T1000 (cell line): ENCODE measurements at places on chromosomes 12 and 14.

DNA sequence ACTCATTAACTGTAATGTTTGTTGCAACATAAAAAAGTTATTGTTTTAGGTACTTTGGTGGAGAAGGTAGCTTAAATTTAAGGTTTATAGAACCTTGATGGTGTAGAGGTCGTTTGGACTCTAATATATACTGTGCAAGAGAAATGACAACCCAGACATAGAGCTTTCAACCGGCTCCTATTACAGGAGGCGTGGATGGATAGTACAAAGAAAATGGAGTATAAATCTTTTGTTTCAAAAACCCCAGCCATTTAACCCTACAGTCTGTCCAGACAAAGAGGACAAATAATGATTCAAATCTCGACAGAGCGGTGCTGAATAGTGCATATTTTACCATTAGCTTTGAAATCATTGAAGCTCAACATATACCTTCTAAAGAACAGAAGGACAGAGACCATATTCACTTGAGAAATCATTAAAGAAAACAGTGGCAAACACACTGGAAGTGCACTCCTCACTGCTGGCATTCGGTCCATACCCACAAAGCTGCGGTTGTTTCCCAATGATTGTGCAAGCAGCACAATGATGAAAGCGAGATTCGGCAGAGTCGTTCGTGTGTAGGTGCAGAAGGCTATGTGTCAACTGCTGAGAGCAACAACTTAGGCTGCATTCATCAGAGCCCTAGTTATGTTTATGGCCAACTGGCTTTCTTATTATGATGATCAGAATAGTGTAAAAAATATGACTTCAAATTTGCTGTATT, 688.6 kb downstream of the NOVA1 start:
- DNase-seq: no peak

GRCh38 chr14:104982548-104983230, 2.9 kb upstream of the CLBA1 start:
- DNase-seq: no peak

GRCh38 chr14:80446356-80446755, 235.1 kb upstream of the DIO2 start:
- DNase-seq: no peak

- DNase-seq: no peak
Observed at GRCh38 chr12:26658991-26659390, 174.0 kb downstream of the ITPR2 start.

DNA sequence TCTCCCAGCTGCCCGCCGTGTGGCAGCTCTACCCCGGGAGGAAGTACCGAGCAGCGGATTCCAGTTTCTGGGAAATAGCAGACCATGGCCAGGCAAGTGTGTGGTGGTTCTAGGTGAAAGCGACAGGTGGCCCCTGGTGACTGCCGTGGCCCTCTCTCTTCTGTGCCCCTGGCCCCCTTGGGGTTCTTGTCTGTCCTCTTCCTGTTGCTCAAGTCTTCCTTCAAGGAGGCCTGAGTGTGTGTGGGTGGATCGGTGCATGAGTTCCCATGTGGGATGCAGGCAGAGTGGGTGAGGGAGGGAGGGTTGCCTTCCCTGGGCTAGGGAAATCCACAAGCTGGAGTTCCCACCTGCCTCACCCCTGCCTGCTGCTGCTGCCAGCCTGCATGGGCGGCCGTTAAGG, 4.6 kb downstream of the TCL1B start:
- no peak for DNase-seq

- no peak for DNase-seq
Observed at GRCh38 chr12:62613081-62613480, 146.5 kb downstream of the MON2 start.

DNA sequence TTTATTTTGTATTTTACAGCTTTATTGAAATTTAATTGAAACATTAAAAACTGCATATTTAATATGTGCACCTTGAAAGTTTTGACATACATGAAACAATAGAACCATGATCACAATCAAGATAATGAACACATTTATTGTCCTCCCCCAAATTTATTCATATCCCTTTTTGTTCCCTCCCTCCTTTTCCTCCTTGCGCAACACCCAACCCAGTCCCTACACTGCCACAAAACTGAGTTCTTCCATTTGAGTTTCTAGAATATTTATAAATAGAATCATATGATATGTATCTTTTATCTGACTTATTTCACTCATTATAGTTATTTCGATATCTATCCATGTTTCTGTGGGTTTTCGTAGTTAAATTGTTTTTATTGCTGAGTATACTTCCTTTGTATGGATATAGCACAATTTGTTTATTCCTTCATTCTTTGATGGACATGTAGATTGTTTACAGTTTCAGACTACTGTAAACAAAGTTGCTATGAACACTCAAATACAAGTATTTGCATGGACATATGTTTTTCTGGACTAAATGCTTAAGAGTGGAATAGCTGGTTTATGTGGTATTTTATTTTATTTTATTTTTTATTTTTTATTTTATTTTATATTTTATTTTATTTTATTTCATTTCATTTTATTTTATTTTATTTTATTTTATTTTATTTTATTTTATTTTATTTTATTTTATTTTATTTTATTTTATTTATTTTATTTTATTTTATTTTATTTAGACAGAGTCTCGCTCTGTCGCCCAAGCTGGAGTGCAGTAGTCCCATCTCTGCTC, 359.1 kb downstream of the SLC6A15 start:
- DNase-seq: no peak

DNA sequence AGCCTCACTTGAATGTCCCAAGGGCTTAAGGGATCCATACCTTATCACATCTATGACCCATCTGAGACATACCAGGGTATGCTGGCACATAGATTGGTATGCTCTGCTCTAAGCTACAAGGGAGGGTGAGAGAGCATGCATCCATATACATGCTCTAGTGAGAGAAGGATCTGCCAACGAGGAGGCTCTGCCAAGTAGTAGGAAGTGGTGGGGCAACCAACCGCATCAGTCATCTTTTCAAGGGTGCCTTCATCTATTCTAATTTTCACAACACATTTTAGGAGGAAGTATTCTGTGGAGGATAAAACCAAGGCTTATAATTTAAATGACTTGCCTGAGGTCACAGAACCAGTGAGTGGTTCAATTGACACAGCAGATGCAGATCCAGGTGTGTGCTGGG, 6.6 kb upstream of the PPM1A start:
- DNase-seq: no peak

- no peak for DNase-seq
Observed at GRCh38 chr12:6363010-6363329, 12.4 kb downstream of the SCNN1A start.

- DNase-seq: no peak
Observed at GRCh38 chr14:105897725-105898113, 371.3 kb downstream of the TMEM121 start.

GRCh38 chr12:42507081-42507480, 82.5 kb downstream of the PRICKLE1 start:
- DNase-seq: no peak

GRCh38 chr12:109487181-109488050, 10.0 kb downstream of the UBE3B start:
- no peak for DNase-seq

- no peak for DNase-seq
Observed at GRCh38 chr14:94356379-94357056, 31.9 kb downstream of the SERPINA1 start.

GRCh38 chr12:120836114-120836684, 68.0 kb downstream of the SPPL3 start:
- DNase-seq: no peak

DNA sequence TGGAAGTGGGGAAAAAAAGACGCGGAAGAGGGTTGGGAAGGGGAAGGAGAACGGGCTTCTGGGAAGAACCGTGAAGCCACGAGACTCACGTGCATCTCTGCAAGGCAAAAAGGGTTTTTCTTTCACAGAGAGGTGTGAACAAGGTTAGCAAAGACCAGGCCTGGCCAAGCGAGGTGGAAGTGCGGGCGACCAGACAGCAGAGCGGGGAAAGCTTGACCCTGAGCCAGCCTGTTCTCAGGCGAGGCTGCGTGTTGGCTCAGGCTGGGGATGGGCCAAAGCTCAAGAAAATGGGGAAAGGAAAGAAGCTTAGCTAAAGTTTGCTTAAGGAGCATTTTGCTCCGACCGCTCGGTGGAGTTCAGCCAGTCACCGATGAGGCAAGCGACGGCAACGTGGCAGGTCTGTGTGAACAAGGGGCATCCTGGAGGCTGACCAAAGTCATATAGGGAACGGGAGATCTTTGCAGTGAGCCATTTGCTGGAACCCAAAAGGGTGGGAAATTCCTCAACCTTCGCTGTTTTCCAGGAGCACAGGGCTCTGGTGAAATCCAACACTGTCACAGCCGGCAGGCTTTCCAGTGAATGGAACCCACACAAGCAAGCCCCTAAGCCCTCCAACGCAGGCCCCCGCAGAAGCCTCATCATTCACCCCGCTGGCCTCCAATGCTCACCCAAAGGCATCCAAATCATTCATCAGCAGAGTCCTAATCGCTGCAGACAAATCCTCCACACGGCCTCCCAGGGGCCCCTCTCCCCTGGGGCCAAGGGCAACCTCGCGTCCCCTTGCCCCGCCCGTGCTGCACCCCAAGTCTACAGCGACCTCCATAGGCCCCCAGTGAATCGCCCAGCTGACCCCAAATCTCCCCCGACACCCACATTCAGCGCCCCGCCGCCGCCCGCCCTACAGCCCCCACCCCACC, 754 bp downstream of the ZNF605 start:
- no peak for DNase-seq

GRCh38 chr14:97298331-97298730, 501.1 kb downstream of the VRK1 start:
- no peak for DNase-seq

DNA sequence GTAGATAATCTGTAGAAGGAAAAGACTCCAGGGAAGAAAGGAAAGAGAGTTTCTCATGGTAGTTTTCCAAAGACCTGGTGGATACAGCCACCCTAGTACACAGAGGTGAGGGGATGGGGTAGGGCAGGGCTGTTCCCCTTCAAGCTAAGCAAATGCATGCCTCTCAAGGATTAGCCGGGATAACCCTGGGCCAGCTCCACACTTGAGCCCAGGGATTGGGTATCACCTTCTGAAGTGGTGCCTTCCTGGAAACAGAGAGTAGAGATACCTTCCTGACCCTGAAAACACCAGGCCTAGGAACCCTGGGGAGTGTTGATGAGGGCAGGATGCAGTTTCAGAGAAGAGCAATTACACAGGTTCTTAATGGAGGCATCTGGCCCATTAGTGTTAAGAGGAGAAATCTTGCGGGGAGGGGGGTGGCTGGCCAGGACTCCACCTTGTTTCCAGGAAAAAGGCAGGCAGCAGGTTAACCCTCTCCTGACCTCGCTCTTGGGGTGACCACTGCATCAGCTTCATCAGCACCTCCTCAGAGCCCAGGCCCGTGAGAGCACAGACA, 106.9 kb upstream of the TMEM233 start:
- DNase-seq: no peak

- no peak for DNase-seq
Observed at GRCh38 chr12:92529944-92530343, 172.8 kb upstream of the PLEKHG7 start.

DNA sequence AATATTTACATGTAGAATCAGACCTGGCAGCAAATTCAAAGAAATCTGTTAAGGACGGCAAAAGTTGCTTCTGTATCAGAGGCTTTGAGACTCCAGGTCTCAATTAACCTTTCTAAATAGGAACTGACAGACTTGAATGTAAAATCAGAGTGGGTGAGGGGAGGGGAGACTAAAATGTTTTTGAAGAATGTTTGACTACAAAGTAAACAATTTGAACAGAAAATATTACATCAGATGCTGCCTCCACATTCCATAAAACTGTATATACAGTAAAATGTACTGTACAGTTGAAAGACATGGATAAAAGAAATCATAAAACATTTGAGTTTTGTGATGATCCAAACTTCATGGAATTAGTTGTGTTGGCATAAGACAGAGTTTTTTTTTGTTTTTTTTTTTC, 49.5 kb upstream of the POC1B start:
- DNase-seq: no peak

DNA sequence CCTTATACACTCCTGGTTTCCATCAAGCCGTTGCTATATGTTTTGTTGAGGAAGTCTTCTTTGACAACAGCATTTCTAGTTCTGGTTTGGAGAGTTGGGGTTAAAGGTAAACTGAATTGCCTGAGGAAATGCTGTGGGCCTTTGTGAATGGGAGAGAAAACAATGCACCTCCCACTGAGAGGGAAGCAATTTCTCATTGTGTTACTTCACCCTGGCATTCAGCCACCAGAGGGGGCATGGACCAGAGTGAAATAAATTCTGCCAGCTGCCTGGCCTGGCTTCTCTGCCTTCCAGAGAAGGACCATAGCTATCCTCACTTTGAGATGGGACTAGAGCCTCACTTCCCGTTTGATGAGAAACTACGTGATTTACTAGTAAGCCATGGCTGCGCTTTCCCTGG, 475.3 kb downstream of the EGLN3 start:
- DNase-seq: peak; percentile 4

GRCh38 chr12:52321418-52321817, 220 bp upstream of the KRT83 start:
- no peak for DNase-seq
